ENCODE measurements at places on chromosomes 7 and 10.

DNA sequence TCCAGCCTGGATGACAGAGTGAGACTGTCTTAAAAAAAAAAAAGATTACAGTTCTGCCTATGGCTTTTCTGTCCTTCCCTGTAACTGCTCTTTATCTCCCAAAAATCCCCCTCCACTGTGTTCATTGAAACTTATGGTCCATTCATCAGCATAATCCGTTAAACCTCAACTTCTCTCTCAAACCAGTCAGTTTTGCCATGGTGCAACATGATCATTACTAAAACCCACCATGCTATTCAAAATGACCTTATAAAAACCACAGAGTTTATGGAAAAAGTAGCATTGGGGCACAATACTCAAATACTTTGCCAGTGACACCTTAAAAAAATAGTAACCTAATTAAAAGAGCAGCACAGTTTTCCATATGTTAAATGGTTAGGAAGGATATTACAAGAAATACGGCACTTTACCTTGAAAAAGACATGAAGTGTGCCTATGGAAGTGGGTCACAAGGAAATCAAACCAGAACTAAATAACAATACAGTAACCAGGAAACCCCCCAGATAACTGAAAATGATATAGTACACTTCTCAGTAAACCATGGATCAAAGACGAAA lies 74.0 kb upstream of the ST8SIA6 start:
- no peak for DNase-seq

DNA sequence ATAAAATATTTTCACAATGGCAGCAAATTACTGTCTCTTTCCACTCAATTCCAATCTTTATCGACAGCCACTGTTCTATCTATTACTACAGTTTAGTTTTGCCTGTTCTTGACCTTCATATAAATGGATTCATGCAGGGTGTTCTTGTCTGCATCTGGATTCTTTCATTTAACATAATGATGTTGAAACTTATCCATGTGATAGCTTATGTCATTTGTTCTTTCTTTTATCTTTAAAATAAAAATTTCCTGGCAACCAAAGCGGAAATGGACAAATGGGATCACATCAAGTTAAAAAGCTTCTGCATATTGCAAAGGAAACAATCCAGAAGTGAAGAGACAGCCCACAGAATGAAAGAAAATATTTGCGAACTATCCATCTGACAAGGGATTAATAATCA lies 20.5 kb upstream of the DMTF1 start:
- DNase-seq: no peak

DNA sequence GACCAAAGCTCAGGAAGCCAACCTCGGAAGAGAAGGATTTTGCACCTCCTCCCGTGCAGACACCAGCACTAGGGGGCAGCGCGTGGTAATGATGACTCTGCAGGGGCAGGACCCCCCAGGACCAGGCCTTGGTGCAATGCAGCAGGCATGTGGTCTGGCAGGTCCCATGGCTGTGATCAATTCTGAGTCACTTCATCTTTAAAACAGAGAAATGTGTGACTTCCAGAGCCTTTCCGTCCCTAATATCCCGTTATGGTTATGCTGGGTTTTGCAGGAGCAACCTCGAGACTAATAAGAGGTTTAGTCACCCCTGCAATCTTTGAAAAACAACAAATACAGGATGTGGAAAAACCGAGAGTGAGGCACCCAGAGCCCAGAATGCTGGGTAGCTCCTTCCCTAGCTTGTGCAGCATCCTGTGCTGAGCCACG lies 30.2 kb upstream of the GJD4 start:
- no peak for DNase-seq

GRCh38 chr10:56605051-56605450 lies 244.0 kb upstream of the ZWINT start:
- no peak for DNase-seq

DNA sequence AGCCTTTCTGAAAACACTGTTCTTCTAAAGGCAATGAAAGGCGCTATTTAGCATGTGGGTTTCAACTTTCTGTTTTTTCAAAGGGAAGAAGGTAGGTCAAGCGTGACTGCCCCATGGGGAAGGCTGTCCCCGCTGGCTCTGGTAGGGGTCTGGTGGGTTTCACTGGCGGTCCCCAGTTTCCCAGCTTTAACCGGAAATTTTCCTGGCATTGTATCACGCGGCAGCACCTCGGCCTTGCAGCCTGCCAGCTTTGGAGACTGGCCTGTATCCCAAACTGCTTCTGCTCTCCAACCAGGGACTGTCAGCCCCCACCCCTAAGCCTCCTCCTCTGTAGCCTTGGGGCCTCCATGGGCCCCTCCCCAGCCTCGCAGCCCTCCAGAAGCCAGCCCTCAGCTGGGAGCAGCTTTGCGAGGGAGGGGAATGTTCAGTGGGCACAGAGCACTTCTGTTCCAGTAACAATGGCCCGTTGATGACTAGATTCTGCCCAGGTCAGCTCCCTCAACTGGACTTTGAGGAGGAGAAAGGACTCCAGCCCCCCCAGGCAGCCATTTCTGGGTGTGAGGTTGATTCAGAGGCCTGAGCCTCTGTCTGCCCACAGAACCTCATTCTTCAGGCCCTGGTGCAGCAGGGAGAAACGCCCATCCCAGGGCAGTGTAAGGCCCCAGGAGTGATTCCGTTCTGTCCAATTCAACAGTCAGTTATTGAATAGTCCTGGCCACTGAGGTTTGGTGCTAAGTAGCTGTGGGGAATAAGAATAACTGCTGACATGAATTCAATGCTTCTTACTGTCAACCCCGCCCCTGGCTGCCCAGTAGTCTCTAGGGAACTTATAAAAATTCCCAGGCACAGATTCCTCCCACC lies 17.1 kb downstream of the CHST3 start:
- no peak for DNase-seq

DNA sequence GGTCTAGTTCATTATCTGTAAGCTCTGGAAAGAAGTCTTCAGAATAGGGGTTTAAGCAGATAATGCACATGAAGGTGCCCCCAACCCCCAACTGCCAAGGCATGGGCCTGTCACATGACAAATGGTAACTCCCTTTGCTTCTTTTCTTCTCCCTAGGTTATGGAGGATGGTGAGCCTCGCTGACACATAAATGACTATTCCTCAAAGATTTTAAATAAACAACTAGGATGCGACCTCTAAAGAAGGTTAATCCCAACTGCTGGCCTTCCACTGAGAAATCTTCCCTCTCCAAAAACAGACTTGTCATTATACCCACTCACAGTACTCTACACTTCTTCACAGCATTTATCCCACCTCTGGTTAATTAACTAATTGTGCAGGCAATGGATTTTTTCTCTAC lies 75.7 kb upstream of the FAM133B start:
- no peak for DNase-seq

DNA sequence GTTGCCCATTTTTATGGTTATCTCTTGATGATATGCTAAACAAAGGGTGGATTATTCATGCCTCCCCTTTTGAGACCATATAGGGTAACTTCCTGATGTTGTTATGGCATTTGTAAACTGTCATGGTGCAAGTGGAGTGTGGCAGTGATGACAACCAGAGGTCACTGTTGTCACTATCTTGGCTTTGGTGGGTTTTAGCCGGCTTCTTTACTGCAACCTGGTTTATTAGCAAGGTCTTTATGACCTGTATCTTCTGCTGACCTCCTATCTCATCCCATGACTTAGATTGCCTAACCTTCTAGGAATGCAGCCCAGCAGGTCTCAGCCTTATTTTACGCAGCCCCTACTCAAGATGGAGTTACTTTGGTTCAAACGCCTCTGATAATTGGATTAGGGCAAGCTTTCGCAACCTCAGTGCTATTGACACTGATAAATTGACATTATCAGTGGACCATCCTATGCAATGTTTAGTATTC lies 36.9 kb downstream of the BAG3 start:
- no peak for DNase-seq

GRCh38 chr7:132558815-132559214 lies 17.5 kb downstream of the PLXNA4 start:
- no peak for DNase-seq

DNA sequence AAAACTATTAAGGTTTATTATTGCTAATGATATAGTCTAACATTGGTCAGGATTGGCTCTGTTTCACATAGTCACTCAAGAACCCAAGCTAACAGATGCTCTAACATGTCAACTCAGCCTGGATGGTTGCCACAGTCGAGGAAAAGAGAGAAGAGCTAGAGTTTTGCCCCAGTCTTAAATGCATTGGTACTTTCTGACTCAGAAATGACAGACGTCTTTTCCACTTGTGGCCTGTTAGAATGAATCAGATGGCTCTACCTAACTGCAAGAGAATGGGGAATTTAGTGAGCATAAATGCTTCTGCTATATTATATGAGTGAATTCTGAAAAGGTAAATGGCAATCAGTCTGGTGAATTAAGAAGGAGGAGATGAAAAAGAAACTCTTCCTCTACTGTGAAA lies 13.9 kb downstream of the HECTD2 start:
- DNase-seq: no peak

- DNase-seq: no peak
Measured at GRCh38 chr7:9603291-9603690, 1169.9 kb downstream of the NXPH1 start.

GRCh38 chr7:123881300-123881699 lies 36.3 kb downstream of the HYAL4 start:
- no peak for DNase-seq

DNA sequence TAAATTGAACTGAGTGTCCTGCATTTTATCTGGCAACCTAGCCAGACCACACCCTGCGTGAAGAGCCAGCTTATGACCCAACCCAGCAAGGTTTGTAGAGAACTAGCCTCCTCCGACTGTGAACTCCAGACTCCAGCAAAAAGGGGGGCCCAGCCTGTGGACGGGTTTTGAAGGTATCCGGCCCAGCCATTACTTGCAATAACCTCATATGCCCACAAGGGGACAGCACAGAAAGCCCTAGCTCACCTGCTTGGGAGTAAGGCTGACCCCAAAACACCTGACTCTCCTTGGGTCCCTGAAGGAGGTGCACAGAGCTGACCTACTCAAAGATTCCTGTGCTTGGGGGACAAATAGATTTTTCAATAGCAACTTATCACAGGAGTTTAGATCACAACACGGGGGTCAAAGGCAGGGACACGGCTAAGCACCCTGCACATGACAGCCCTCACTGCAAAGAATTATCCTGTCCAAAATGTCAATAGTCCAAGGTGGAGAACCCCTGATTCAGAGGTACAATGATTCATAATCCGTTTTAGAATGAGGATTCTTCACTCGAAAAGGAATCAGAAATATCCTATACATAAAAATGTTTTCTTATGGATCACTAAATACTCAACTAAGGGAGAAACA lies 4.6 kb downstream of the TRPV6 start:
- DNase-seq: no peak
